ENCODE measurements at places on chromosomes 1 and 21.

DNA sequence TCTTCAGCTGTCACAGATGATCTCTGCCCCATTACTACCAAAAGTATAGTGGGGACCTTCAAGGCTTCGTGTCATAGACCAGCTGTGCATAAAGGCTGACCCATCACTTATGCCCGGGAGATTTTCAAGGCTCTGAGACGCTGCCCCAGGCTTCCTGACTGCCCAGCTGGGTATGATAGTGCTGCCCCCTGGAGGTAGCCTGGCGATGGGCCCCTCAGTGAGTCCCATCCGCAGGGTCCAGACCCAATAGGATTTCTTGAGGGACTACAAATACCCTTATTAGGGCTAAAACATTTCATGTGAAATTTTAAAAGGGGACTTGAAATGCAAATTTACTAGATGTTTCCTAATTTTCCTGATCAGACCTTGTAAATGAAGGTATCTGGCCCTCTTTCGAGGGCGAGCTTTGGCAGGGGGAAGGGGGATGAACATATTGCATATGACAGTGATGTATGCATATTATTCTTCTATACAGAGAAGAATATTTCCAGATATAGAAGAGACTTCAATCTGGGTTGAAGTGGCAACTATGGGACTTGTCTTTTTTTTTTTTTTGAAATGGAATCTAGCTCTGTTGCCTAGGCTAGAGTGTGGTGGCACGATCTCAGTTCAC is 11.7 kb upstream of the FCMR start:
- no peak for DNase-seq

DNA sequence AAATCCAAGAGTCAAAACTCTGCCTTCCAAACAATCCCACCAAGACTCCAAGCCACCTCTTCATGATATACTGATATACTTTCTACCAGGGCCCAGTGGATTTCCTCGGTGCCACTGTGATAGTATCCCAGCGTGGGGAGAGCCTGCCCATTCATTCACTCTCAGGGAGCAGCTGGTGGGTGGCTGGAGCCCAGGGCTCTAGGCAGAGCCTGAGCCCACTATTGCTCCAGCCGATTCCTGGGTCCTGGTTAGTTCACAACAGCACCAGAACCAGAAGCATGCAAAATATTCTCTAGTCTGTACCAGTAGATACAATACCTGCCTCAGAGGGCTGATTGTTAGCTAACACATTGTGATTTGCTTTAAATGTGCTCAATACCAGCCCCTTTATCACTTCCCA is 831 bp downstream of the CSRP1 start:
- no peak for DNase-seq

DNA sequence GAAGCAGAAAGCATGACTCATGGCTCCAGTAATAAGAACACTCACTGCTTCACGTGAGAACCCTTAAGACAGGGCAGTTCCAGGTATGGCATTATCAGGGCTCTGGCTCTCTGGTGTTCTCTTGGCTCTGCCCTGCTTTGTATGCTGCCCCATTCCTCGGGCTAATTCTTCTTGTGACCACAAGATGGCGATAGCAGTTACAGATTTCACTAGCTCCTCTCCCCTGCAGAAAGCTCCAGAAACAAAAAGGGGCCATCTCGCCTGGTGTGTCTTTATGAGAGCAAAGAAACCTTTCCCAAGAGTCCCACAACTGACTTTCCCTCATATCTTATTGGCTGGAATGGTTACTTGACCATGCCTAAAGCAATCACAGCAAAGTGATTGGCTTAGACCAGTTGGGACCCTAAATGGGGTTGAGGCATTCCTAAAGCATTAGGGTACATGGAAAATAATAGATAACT is 60.1 kb downstream of the F3 start:
- peak; percentile 82 for DNase-seq

DNA sequence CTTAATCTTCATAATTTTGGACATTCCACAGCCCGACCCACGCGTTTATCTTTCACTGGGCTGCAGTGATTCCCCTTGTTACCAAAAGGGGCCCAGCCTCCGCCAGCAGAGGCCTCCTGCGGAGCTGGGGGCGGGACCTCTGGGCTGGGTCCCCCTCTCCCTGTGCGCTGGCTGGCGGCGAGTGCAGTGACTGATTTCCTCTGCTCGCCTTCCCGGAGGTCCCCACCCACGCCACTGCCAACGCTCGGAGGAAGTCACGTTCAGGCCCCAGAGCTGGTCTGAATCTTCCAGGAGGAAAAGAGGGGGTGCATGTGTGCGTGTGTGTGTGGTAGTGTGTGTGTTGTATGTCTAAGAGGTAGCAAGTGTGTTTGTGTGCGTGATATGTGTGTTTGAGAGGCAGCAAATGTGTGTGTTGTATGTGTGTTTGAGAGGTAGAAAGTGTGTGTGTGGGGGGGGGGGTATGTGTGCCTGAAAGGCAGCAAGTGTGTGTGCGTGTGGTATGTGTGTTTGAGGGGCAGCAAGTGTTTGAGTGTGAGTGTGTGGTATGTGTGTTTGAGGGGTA is 35.0 kb upstream of the JAK1 start:
- DNase-seq: peak; percentile 55

GRCh38 chr1:29469457-29469856 is 233.1 kb downstream of the PTPRU start:
- no peak for DNase-seq

GRCh38 chr21:44557491-44558328 is 885 bp downstream of the KRTAP10-3 start:
- DNase-seq: no peak

DNA sequence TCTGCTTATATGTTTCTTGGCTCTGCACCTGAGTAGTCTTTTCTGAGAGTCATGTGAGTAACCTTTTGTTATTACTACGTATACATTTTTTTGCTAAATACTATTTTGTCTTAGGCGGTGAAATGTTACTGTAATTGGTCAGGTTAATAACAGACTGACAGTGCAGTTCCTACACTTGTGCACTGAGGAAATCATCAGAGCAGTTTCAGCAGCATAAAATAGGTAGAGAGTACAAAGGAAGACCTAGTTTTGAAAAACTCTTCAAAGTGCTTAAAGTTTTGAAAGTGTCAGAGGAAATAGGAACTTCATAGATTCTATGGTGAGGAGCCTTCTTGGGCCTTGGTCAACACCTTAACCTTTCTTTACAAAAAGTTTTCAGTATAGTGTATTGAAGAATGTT is 11.1 kb downstream of the ATF6 start:
- DNase-seq: no peak

- DNase-seq: no peak
Measured at GRCh38 chr1:156308078-156308477, 9.0 kb upstream of the VHLL start.

GRCh38 chr21:43726686-43727518 is 8.0 kb downstream of the PDXK start:
- no peak for DNase-seq

DNA sequence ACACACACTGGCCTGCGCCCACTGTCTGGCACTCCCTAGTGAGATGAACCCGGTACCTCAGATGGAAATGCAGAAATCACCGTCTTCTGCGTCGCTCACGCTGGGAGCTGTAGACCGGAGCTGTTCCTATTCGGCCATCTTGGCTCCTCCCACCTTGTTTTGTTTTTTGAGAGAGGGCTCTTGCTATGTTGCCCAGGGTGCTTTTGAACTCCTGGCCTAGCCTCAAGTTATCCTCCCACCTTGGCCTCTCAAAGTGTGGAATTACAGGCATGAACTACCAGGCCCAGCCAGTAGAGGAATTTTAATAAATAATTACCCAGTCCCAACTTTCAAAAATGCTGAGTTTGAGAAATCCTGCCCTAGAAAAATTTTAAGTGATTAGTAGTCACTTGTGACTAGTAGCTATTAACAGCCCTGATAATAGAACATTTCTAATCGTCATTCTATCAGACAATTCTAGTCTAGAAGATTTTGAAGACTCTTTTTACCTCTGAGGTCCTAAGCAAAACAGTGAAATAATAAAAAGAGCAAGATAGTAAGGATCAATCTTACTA is 30.9 kb upstream of the SLC35D1 start:
- no peak for DNase-seq

- no peak for DNase-seq
Measured at GRCh38 chr1:2256435-2257244, 28.5 kb downstream of the SKI start.

- peak; percentile 89 for DNase-seq
Measured at GRCh38 chr1:15272009-15272781, 25.2 kb downstream of the FHAD1 start.

DNA sequence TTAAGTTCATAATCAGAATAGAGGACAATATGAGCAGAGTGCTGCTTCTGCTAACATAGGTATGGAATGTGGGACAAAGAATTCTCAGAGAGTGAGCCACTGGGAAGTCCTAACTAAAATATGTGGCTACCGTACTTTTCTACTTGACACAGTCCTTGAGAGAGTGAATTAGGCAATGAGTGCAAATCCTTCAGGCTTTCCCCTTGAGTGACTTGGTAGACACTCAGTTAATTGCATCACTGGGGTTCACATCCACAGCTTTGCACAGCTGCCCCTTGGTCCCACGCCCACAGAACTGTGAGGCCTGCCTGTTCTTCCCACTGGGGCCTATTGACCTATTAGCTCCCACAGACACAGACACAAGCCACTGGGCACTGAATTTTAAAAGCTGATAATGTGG is 40.5 kb upstream of the PAXBP1 start:
- no peak for DNase-seq

DNA sequence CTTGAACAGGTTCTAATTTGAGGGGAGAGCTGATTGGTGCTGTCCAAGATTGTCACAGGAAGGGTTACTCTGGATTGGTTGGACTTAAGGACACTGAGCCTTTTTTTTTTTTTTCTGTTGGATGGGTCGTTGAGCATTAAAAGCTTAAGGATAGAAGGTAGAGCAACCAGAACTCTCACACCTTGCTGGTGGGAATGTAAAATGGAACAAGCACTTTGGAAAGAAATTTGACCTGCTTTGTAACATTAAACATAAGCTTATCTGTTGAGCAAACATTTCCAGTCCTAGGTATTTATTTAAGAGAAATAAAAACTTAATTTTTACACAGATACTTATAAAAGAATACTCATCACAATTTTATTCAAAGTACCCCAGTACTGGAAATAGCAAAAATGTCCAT is 29.8 kb upstream of the PLA2G2A start:
- no peak for DNase-seq

DNA sequence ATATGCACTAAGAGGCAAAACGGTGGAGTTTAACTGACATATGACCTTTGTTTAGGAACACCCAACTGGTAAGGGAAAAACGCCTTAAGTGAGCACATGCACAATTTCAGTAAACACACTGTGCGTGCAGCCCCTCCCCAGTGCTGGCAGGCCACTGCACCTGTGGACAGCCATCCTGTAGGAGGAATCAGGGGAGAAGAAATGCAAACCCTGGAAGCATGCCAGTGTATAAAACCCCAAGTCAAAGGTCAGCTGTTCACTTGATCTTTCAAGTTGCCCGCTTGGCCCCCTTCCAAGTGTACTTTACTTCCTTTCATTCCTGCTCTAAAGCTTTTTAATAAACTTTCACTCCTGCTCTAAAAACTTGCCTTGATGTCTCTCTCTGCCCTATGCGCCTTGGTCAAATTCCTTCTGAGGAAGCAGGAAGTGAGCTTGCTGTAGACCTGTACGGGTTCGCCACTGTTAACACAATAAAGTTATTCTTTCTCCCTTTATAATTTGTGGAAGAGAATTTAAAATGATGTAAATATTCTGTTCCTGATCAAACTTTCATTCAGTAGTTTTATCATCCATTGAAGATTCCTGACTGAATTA is 31.8 kb downstream of the USP25 start:
- DNase-seq: peak; percentile 32

DNA sequence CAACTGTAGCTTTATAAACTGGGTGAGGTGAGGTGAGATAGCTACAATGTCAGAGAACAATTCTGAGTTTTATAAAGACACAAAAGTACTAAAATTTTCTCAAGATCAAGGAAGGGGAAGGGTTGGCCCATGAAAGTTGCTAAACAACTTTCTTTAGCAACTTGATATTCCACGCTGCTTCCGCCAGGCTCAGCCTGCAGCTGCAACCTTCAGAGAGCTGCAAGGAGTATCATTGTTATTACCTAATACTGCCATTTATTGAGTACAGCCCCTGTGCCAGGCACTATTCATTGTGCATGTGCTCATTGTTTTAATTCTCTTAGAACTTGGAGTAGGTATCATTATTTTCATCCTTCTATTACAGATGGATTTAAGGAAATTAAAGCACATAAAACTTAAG is 34.1 kb upstream of the SUCO start:
- DNase-seq: peak; percentile 37

DNA sequence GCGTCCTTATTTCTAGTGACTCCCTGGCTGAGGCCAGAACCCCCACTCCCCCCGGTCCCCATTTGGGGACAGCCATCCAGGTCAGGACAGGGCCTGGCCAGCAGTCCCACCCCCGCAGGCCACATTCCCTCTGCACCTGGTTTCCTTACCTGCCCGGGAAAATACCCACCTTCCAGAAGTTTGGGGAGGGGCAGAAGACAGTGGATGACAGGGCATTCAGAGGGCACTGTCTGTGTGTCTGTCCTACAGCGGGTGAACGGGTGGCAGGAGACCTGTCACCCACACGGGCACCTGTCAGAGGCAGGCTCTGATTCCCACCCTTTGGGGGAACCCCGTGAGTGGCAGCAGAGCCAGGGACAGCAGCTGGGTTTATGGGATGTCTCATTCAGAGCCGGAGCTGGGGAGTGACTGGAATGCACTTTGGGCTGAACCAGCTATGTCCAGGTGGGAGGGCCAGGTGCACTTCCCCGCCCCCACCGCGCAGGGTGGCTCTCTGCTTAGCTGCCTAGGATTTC is 2.0 kb downstream of the ARHGEF16 start:
- DNase-seq: no peak

DNA sequence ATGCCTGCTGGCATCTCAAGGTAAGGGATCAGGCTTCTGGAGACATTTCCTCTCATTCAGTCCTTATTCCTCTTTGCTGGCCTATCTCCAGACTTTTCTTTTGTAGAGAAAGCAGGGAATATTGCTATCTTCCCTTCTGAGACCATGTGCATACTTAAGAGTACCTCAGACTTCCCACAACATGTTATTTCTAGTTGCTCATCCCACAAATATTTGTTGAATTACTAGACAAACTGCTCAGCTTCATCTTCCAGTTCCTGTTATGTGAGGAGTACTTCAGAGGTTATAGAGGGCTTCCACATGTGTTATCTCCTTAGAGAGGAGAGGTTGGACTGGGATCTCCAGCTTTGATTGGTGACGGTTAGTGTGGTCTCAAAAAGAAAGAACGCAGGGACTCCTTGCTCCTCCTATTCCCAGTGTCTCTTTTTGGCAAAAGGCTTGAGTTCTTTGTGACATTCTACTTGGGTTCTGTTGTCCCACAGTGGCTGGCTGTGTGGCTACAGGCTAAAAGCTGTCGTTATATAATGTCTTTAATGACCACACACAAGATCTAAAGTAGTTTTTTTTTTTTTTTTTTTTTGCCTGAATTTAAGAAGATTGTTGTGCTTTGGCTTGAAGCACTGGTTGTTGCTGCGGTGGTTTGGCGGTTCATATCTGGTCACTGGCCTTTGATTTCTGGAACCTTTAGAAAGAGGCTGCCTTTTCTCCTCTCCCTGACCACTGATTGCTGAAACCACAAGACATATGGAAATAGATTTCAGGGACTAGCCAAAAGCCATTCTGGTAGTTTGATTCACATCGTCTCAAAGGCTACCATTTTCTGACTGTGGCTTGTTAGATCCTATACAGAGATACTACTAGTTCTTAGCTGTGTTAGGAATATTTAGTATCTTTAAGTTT is 78.7 kb downstream of the FGGY start:
- peak; percentile 61 for DNase-seq

GRCh38 chr1:9455487-9456234 is 83.6 kb upstream of the SLC25A33 start:
- peak; percentile 77 for DNase-seq
